ENCODE measurements at places on chromosomes 5 and 9.

DNA sequence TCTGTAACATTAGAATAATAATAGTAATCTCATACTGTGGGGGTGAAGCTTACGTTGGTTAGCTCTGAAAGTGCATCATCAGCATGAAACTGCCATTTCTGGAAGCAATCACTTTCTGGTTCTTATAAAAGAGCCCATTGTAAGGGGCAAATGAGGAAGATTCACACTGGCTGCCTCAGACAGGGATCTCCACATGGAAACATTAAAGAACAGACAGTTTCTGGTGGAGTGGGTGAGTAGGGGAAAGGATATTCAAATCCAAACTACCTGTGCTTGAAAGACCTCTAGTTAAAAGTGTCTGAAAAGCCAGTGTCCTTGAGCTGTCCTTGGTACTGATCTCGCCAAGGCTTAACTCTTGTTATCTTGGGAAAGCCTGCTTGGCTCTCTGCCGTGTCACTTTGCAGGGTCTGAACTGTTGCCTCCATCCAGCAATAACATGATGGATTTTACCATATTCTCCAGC is 19.1 kb upstream of the SLC31A2 start:
- no peak for DNase-seq

DNA sequence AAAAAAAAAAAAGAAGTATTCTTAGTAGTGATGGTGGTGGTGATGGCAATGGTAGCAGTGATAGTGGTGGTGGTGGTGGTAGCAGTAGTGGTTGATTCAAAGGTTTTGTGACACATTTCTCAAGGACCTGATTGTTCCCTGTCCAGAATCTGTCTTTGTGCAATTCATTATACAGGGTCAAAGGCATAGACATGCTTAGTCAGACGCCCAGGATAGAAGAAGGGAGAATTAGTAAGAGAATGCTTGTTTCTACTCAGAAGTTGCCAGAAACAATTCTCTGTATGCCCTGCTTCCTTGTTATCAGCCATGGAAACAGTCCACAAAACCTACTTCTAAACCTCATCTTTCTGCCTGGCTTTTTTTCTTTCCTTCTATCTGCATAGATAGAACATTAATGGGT is 89.4 kb downstream of the SLC44A1 start:
- DNase-seq: peak; percentile 18

- DNase-seq: no peak
Measured at GRCh38 chr5:116771466-116772151, 197.0 kb upstream of the SEMA6A start.

GRCh38 chr5:1540831-1541701 is 17.3 kb upstream of the LPCAT1 start:
- DNase-seq: no peak

GRCh38 chr9:98576354-98576753 is 132.4 kb downstream of the GABBR2 start:
- no peak for DNase-seq

DNA sequence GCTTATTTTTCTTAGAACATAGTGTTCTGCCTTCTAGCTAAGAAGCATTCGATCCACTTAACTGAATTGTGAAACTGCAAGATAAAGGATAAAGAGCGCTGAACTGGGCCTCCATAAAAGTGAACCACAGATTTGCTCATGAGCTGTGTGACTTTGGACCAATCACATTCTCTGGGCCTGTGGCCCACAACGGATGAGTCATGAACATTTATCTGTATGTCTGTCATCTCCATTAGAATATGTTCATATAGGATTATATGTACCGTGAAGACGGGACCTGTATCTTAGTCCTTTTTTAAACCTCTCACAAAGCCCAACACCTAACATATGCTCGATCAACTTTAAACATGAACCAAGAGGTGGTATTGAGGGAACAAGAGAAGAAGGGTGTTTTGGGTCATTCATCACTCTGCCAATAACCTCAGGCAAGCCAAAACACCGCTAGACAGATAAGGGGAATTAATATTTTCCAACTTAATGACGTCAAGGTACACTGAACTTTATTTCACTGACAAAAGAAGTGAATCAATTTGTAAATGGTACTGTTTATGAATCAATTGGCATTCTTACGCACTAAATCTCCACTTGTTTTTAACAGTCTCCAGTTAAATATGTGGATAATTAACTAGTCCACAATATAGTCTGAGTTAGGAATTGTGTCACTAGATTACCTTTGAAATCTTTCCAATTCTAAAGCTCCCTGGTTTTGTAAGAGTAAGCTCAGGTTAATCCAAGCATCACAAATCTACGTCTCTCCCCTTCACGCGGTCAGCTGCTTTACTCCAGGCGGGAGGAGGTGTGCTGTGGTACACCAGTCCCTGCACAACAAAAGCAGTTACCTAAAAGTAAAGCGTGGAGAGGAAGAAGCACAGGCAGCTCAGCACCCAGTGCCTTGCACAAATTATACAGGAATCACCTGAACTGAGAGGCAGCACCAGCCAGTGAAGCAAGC is 1.6 kb downstream of the TMEM245 start:
- peak; percentile 74 for DNase-seq

GRCh38 chr9:117403848-117404247 is 11.0 kb downstream of the ASTN2 start:
- no peak for DNase-seq
